ENCODE measurements at places on chromosomes 2 and 18.

DNA sequence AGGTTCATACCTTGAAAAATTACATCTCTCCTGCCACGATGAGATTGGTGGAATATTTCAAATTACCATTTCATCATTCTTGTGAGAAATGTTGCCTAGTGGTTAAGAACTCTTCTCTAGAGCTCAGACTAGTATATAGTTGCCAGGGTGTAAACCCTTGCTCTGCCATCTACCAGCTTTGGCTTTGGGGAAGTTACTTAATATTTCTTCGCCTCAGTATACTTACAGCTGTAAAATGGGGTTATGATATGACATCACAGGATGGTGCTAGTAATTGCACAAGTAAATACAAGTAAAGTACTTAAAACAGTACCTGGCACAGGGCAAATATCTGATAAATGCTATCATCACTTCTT is 1.5 kb downstream of the SPOPL start:
- no peak for DNase-seq

DNA sequence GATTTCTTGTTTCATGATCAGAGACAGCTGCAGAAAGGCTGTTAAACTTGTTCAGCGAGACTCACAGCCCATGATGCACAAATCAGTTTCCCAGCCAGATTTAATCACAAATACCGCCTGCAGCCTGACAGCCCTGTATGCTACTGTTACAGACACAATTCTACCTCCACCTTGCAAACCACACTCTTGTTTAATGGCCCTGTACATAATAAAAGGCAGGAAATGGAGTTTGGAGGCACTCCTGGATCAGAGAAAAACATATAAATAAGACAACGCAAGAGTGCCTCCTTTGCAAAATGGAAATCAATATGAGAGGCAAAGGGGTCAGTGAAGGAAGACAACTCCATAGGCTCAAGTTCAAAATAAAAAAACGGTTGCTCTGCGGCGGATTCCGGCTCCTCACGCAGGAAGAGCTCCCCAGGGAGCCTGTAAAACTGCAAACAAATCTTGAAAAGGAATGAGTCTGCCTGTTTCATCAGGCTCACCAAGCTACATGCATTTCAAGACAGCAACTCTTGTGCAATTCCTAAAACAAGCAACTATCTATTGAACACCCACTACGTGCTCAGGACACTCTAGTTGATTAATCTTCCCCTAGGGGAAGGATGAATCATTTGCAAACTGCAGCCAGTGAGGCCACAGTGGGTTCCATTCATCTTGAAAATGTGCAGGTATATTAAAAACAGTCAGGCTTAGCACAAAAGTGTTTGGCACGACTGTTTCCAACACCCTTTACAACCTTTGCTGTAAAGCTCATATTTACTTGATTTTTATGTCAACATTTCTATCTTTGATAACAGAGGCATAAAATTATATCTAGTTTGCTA is 37.5 kb downstream of the TBC1D8 start:
- DNase-seq: no peak

GRCh38 chr2:113273027-113273551 is 5.6 kb downstream of the PAX8 start:
- no peak for DNase-seq

DNA sequence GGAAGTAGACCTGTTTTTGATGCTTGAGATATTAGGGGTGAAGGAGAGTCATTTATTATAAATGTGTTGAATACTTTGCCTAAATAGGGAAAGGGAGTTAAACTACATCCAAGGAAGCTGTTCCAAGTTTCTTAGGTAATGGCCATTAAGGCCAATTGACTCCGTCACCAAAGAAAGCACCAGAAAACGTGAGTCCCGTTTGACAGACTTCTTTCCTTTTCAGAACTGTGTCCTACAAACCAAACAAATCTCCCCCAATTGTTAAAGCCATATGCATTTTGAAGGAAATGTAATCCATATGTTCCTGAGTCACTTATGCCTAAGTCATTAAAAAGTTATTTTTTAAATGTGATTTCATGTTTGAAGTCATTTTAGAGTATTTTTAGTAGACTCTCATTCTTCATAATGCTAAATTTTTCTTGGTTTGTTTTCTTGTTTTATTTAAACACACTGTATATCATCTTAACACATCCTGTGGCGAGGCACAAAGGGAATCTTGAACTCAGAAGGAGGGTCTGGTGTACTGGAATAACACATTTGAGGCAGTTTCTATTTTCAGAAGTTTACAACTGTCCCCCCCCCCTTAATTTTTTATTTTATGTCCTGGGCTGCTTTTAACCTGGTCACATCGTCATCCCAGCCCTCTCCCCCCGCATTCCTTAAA is 133.7 kb downstream of the RHBDD1 start:
- DNase-seq: no peak

DNA sequence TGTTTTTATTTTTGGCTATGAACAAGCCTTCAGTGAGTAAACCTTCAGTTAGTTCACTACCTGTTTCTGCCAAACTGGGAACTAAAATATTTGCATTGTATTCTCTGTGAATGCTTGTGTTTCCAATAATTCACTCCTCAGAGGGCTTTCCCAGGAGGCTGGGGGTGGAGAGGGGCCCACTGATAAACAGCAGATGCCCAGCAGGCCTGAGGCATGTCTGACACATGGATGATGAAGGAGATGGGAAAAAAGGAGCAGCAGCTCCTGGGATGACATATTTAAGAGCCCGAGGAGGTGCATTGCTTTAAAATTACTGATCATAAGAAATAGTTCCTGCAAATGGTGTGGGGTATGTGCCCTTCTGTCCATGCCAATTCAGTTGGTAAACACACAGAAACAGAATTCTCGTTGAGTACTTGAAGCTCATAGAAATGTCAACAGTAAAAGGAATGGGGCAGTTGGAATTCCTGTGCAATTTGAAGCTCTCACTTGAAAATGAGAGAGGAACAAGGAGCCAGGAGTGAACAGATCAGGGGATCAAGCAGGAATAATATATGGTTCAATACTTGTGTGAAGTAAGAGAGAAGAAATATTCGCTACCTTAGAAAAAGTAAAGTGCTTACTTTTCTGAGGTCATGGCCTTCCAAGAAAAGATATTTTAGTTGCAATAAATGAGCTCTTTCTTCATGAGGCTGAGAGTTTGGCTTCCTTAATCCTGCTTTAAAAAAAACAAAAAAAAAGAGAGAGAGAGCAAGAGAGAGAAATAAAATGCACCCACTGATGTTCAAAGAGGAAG is 22.0 kb upstream of the HNMT start:
- DNase-seq: no peak

- DNase-seq: no peak
These were observed 54.1 kb downstream of the LPIN2 start for GRCh38 chr18:2958819-2959298.

Data from activated CD8-positive, alpha-beta memory T cell treated with anti-CD3 and anti-CD28 coated beads, Interleukin-2, amount 50 U/mL, for 48 hours (primary cell).